Left renal cortex interstitium (tissue), 4 donors: ENCODE measurements at places on chromosomes 1 and 21. TPM values are rescaled to one million over a fixed set of nuclear protein-coding genes. Genes with fewer than 3 reads are reported as not detected.

- no peak for DNase-seq
These were observed 54.9 kb downstream of the NRIP1 start for GRCh38 chr21:15009837-15010363.

DNA sequence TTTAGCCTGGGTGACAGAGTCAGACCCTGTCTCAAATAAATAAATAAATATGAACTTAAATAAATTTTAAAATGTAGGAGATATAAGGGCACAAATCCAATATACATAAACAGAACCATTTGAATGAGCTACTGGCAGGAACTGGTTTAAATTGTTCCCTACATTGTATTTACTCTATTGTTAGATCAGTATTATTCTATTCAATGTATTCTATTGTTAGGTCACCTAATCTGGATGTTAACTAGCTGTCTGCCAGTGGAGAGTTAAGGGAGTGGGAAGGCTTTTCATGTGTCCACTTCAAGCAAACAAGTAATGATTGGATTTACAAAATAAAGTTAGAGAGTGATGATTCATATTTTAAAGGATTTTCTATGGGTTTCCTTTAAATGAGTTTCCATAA, 4.9 kb upstream of the FBXO28 start:
- DNase-seq: no peak

Gene RAB25
- 51.0 TPM for polyA plus RNA-seq

DNA sequence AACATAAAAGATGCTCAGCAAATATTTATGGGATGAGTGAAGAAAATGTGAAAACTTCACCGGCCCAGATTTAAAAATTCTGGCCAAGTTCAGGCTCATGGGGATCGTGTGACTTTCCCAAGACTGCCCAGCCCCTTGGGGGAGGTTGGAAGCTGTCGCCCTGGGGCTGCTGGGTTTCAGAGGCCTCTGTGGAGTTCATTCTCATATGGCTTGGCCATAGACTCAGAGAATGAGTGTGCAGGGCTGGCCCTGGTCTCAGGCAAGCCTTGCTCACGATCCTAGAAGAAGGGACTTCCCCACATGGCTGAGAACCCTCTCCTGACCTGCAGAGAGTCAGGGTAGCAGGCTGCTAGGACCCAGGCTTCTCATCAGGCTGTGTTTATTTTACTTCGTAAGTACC, 24.6 kb downstream of the PADI2 start:
- DNase-seq: no peak

Gene PADI4
- polyA plus RNA-seq: 1.8 TPM

GRCh38 chr21:31586118-31586517, 73.4 kb upstream of the SOD1 start:
- DNase-seq: no peak

Gene WNT4
- 8.7 TPM for polyA plus RNA-seq

Gene OR2T29
- not detected for polyA plus RNA-seq

DNA sequence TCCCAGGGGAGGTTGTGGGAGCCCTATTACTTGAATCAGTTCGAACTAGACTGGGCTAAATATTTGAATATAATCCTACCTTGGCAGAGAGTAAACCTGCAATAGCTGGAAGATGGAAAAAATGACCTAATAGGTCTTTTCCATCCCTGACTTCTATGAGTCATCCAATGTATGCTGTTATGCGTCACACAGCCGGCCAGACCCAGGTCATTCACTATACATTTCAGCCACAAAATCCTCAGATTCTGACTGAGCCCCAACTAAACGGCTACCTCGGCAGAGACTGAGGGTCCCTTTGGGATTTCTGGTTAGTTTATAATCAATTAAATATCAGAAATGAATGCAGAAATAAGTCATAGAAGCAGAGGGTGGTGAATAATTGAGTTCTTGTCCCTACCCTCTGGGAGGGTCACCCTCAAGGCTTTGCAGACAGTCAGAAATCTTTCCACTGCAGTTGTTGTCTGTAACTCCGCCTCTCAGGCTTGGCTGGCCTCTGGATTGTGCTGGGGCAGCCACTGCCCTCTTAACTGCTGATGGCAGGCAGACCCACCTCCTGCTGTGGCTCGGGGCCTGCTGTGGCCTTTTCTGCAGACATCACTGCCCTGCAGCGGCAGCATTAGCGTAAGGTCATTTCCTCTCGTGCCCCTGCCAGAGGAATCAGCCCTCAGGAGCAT, 240.5 kb downstream of the TGFB2 start:
- no peak for DNase-seq

DNA sequence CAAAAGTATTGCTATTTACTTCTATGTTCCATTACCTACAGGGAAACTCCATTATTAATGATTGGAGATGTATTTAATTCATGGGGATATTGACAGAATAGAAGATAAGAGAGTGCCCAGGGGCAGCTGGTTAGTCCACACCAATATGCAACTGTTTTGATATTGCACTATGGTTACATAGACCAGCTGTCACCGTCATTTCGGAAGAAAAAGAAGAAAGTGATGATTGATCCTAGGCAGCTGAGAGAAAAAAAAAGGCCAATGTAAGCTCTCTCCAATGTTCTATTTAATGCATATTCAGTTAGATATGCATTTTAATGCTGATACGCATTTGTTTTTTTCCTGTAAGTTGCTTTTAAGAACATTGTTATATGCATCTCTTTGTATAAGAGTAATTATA, 1367.2 kb downstream of the KCNT2 start:
- DNase-seq: no peak

Gene PATJ
- polyA plus RNA-seq: 54.4 TPM

DNA sequence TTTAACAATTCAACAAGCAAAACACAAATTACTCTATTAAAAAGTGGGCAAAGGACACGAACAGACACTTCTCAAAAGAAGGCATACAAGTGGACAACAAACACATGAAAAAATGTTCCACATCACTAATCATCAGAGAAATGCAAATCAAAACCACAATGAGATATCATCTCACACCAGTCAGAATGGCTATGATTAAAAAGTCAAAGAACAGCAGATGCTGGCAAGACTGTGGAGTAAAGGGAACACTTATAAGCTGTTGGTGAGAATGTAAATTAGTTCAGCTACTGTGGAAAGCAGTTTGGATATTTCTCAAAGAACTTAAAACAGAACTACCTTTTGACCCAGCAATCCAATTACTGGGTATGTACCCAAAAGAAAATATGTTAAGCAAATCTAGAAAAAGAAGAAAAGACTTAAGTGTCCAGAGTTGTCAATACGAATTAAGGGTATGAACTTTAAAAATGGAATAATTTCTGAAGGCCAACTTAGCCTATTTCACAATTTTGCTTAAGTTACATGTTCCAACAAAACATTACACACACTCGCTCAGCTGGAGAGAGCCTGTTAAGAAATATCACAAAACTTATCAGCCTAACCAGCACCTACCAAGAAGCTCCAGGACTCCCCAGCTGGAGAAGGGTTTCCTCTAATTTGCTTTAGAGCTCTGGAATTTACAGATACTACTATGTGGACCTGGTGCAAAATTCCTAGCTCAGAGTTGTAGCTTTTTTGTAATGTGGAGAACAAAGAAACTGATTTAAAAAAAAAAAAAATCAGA, 232.1 kb downstream of the DUSP10 start:
- no peak for DNase-seq

DNA sequence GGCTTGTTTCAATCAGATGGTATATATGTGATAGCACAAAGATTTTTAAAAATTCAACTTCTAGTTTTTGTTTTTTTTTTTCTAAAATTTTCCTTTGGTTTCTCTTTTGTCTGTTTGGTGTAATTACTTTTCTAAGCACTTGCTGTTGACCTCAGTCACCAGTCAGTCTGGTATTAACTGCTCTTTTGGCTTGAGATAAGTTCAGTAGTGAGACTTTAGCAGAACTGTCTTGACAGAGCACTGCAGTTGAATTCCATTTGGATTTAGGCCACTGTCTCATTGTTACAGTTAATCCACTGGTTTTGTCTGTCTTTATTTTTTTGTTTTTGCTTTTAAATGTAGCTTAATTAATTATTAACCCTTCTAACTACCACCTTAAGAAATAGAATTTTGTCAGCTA, 36.2 kb downstream of the OSBPL9 start:
- no peak for DNase-seq
